NCI-H187 treated with DMSO at 0.1 percent for 48 hours (cell line): ENCODE measurements at places on chromosomes 3 and 15.

GRCh38 chr15:59945036-59945435 is 59.1 kb upstream of the FOXB1 start:
- DNase-seq: no peak

DNA sequence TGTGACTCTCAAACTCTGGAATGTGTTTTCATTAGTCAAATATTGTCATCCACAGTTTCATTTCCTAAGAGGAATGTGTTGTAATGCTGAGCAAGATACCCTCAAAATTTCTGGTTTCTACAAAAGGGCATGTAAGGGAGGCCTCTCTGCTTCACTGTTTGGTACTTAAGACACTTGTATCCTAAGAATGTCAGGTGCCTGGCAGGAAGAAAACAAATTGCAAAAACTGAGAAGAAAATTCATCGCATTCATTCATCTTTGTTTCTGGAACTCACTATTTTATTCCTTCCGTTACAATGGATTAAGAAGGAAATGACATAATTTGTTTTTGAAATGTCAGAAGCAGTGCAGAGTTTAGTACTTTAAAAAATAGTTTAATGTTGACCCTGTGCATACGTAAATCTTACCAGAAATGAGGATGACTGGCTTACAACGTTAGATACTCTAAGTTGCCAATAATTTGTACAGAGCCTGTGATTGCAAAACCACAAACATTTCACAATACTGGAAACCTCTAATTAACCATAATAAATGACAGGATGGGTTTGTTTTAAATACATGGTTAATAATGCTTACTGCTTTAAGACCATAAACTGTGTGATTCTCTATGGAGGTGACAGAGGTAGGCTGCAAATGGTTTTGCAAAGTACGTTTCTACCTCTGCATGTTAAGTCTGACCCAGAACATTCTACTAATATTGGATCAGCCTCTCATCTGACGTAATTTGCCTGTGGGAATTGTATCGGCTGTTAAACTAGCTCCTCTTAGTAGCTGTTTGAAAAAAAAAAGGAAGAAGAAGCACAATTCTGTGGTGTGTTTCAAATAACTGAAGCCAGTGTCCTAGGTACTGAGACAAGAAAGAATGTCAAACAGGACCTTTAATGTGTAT is 477.8 kb downstream of the RBMS3 start:
- DNase-seq: no peak

DNA sequence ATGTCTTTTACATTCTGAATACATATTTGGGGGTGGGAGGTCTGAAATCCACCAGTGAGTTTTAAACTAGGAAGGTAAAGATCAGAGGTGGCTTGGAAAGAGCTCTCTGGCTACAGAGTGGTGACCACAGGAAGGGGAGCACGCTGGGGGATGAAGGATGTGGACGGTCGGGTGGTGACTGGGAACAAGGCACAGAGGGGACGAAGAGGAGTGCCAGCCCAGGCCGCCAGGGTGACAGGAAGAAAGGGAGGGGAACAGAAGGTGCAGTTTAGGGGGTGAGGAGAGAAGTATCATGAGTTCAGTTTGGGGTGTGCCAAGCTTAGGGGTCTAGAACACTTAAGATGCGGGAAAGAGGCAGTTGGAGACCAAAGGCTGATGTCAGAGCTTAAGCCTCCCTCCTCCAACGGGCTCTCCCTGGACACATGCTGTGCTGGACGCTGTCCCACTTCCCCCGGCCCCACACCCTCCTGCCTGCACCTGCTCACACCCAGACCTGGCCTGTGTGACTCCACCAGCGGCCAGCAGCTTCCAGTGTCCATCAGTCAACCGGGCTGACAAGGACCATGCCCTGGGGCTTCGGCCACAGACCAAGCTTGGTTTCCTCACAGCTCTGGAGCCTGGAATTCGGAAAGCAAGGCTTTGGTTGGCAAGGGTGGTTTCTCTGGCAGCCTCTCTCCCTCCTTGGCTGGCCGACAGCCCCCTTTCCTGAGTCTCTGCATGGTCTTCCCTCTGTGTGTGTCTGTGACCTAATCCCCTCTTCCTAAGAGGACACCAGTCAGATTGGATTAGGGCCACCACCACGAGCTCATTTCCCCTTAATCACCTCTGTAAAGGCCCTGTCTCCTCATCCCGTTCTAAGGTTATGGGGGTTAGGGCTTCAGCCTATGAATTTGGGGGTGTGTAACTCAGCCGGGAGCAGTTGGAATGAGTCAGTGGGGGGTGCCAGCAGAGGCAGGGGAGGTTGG is 120.4 kb upstream of the IQSEC1 start:
- DNase-seq: no peak

GRCh38 chr3:195762249-195762585 is 41.4 kb downstream of the MUC20 start:
- no peak for DNase-seq

- no peak for DNase-seq
These were observed 214.5 kb upstream of the IGF1R start for GRCh38 chr15:98433856-98434255.

GRCh38 chr3:147427746-147428145 is 18.6 kb downstream of the ZIC1 start:
- DNase-seq: no peak
